NCI-H2081 (cell line): ENCODE measurements at places on chromosomes 1 and 21.

DNA sequence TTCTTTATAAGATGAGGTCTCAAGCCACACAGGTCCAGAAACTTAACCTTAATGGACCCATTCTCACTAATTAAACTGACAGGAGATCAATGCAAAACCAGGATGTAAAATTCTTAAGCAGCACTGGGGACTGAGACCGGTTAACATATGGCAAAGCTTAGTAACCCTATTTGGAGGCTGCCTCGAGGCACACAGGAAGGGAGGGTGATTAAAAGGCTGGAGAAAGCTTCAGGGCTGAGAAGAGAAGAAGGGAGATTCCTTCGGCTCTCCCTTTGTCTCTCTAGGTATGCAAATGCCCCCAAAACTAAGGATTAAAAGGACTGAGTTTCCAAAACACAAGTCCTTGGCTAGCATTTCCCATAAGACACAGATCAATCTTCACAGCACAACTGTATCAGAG lies 120.8 kb upstream of the DSCAM start:
- DNase-seq = no peak

DNA sequence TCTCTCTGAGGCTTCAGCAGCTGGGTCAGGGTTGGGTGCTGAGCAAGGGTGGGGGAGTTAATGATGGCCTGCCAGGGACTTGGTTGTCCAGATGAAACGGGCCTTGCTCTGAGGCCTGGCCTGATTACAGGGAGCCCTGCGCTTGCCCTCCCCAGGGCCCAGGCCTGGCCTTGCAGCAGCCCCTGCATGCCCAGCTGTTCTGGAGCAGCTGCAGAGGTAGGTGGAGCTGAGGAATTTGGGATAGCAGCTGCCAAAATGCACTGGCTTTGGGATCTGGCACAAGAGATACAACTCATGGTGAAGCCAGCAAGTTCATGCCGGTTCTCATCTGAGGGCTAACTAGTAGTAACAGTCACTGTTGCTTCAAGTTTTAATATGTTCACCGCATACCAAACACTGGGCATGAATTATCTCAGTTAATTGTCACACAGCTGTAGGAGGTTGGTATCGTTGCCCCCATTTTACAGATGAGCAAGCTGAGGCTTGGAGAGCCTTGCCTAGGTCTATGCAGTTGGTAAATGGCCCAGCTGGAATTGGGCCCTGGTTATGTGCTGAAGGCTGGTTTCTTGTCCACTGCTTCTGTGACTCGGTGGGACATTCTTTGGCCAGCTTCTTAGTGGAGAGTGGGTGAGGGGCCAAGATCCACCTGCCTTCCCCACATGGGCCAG lies 7.3 kb upstream of the SERINC2 start:
- DNase-seq = no peak

GRCh38 chr21:15875286-15875685 lies 145.5 kb downstream of the USP25 start:
- no peak for DNase-seq

- DNase-seq = no peak
Observed at GRCh38 chr1:154857441-154858215, 12.5 kb downstream of the KCNN3 start.

DNA sequence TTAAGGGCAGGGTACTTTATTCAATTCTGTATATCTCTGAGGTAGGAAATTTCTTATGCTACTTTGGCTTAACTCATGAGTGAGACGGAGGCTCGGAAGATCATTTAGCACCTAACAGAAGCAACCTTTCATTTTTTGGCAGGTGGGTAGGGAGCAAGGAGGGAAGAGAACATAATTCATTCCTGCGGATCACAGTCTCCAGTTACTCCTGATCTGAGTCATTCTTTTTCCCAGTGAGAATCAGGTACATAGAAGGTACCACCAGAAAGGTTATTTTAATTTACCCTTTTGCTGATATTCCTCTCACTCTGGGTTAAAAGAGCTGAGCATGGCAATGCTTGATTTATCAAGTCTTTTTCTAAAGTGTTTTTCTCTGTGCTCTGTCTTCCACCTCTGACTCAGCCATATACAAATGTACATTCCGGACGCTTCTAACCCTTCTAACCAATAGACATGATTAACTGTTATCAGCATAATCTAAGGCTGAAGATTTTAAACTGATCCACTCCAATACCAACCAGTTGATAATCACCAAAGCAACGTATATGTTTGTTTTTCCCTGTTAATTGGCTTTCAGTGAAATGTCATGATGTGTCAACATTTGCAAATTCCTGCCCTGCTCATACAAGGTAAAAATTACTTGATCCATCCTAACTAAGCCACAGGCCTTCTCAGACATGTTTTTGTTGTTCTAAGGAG lies 271.7 kb downstream of the DUSP10 start:
- DNase-seq = no peak

DNA sequence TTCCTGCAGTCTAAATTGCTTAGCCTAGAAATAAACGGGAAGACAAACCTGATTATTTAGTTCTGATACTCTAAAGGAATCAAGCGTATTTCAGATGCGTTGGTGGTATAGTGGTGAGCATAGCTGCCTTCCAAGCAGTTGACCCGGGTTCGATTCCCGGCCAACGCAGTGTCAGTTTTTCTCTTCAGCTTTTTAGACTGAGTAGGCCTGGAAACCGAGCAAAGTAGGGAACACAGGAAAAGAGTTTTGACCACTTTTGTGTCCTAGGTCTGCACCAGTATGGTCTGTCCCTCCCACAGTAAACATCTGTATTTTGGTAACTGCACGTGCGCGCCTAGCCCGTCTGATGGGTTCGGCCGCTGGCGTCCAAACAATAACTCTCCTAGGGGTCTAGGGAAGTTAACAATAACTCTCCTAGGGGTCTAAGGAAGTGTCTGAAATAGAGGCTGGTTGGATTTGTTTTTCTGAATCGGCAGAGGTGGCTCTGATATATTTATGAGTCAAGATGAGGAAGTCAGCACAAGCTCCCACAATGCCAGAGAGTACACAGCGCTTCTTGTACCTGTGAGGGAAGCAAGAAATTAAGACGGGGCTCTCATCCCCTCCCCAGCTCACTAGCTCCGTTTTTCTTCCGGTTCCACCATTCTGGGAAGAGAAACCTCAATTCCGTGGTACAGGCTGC lies 15.6 kb upstream of the HJV start:
- DNase-seq = peak; percentile 91

GRCh38 chr1:228883535-228883934 lies 148.3 kb downstream of the RHOU start:
- no peak for DNase-seq

- DNase-seq = no peak
Observed at GRCh38 chr1:159778266-159778665, 2.5 kb upstream of the DUSP23 start.

- DNase-seq = no peak
Observed at GRCh38 chr1:43329995-43330751, 7.4 kb upstream of the MPL start.

- no peak for DNase-seq
Observed at GRCh38 chr21:30207252-30207579, 8.7 kb downstream of the CLDN8 start.

GRCh38 chr1:44696101-44696500 lies 21.6 kb downstream of the ARMH1 start:
- DNase-seq = no peak

DNA sequence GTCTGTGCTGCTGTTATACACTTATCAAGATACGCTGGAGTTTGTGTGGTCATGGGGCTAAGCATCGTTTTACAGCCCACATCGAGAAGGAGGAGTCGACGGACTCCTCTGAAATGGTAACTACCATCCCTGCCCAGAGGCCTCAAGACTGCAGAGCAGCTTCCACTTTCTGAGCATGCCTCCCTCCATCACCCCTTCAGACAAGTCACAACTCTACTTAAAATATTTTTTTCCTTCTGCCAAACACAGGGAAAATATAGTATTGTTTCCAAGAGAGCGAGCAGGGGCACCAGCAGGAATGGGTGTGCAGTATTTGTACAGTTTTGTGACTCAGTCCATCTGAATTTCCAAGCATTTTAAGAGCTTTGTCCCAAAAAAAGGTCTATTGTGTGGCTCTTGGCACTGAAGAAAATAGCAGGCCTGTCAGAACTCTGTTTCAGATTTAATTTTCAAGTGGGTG lies 14.1 kb downstream of the EVA1C start:
- DNase-seq = no peak

GRCh38 chr1:43346636-43347035 lies 9.0 kb downstream of the MPL start:
- no peak for DNase-seq

- DNase-seq = no peak
Observed at GRCh38 chr1:38055965-38056364, 9.4 kb upstream of the POU3F1 start.

DNA sequence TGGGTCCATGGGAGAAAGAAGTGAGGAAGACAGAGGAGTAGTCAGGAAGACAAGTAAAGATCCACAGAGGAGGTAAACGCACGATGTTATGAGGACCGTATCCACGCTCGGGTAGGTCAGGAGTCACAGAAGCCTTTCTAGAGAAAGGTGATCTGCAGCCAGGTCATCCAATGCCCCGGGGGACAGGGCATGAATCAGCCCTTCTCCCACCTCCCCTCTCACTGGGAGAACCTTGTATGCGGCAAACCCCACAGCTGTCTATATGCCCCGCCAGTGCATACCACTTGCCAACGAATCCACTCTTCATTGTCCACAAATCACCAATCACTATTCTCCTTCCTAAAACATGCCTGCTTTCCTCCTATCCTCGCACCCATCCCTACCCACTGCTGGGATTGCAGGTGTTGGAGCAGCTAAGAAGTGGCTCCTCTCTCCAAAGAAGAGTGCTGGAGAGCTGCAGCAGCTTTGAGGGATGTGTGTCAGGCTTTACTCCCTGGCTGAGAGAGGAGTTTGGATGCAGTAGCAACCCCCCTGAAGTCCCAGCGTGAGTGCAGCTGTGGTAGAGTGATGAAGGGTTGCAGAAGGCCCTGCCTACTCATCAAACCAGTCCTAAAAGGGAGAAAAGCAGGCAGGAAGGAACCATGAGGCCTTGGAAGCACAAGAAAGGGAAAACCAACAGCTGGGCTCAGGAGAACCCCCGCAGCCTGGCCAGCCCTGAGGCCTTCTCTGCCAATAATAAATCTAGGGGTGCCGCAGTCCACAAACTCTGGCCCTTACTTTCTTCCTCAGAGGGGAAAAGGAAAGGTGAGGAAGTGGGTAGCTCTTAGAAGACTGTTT lies 102.2 kb upstream of the GADD45A start:
- DNase-seq = no peak

GRCh38 chr1:169563019-169563615 lies 23.2 kb downstream of the F5 start:
- no peak for DNase-seq

DNA sequence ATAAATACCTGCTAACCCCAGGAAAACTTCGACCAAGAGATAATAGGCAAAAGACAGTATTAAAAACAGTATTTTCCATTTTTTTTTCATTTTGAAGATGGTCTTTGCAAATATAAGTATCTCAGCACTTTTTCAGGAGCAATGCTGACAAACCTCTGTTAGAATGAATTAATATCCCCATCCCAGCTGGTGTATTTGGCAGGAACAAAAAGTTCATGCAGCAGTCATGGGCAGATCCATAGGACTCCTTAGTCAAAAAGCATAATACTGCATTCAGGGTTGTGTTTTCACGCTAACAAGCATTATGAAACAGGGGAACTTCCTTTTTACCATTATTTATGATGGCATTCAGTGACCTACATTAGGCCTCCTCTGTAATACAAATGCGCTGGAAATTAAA lies 344.0 kb downstream of the ST6GALNAC3 start:
- no peak for DNase-seq

DNA sequence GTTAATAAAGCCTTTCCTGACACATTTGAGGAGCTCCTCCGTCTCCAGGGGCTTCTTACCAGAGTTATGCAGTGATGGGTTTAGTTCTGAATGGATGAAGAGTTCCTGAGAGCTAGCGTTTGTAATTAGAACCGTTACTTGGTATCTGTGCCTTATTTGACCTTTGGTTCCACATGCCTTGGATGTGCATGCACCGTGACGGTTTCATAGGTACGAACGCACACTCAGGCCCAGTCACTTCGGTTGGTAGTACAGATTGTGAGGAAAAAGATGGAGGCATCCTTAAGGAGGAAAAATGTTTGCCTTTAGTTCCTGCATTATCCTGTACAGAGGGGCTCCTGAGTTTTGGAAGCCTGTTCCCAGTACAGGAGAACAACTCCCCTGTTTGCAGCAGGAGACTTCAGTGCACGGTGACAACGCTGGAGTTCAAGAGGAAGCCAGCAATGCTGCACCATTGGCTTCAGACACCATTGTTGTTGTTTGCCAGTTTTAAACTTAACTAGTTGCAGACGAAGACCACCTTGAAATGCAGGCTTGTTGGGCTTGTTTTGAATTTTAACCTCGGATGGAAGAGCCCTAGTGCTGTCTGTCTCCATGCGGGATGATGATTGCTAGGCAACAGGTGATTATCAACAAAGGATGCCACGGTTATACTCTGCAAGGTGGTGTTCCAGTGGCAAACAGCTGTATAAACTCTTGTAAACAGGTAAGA lies 8.2 kb downstream of the RBM15 start:
- DNase-seq = peak; percentile 2

DNA sequence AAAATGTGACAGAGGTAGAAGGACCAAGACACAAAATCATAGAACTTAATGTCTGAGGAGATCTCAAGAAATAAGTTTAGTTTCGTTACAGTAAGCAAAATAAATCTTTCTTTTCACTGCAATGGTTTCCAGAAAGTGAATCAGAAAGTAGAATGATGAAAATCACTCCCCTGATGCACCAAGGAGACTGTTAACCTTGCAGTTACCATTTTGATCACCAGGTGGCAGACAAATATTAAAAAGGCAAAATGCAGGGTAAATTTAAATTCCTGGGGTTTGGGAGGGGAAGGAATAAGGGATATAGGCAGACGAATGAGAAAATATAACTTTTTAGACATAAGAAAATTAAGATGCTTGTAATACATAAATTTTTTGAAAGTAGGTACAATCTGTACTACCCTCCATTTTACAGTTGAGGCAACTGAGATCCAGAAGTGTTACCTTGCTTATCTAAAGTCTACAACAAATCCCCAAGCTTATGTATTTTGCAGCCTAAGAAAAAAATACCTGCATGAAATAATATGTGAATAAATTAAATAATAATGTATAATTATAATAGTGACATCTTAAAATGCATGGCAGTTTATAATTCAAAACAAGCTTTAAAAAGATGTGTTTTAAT lies 253.2 kb downstream of the CRB1 start:
- peak; percentile 74 for DNase-seq

- peak; percentile 44 for DNase-seq
Observed at GRCh38 chr1:38026592-38027200, 14.2 kb downstream of the UTP11 start.

DNA sequence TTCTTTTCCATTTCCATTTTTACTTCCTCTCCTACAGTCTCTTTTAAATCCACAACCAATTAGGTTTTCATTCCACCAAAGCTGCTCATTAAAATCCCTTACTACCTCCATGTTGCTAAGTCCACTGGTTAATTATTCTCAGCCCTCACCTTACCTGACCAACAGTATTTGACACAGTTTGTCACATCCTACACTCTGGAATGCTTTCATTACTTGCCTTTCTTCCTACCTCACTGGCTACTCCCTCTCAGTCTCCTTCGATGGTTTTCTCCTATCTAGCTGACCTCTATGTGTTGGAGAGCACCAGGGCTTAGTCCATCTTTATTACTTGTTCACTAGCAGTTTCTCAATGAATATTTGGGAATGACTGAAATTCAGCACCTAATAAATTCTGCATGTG lies 78.6 kb downstream of the NME7 start:
- DNase-seq = no peak

GRCh38 chr1:68197461-68197860 lies 34.9 kb downstream of the WLS start:
- peak; percentile 41 for DNase-seq

- DNase-seq = no peak
Observed at GRCh38 chr1:111154021-111154999, 14.3 kb downstream of the CEPT1 start.
